ENCODE measurements at places on chromosomes 11 and 22. TPM values are rescaled to one million over a fixed set of nuclear protein-coding genes. Genes with fewer than 3 reads are reported as not detected.

Gene KCNJ1
- not detected for total RNA-seq

Gene IGLL5
- not detected for total RNA-seq

DNA sequence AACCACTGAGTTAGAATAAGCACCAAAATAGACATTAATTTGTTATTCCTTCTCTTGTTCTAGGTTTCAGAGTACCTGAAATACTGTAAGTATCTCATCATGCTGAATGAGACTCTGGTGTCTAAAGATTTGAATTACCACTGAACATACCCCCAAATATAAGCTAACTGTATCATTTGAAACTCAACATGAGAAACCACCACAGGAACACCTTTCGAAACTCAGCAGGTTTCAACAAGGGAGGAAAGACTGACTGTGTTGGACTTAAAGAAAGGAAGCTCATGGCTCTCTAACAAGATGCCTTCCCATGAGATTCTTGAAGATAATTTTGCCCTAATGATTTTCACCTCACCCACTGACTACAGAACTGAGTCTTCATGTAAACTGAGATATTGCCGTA lies 37.0 kb downstream of the PRCP start:
- no peak overlapping the region for H3K4me3 ChIP-seq
- no peak overlapping the region for H3K27ac ChIP-seq
- DNase-seq: no peak
- H3K36me3 ChIP-seq: no peaks in the 10 kb centered on the region
- no peaks in the 10 kb centered on the region for H3K27me3 ChIP-seq
- H3K4me1 ChIP-seq: peaks cover 1% of the 10 kb centered on the region

Gene CSF2RB
- 0.28 TPM for total RNA-seq

DNA sequence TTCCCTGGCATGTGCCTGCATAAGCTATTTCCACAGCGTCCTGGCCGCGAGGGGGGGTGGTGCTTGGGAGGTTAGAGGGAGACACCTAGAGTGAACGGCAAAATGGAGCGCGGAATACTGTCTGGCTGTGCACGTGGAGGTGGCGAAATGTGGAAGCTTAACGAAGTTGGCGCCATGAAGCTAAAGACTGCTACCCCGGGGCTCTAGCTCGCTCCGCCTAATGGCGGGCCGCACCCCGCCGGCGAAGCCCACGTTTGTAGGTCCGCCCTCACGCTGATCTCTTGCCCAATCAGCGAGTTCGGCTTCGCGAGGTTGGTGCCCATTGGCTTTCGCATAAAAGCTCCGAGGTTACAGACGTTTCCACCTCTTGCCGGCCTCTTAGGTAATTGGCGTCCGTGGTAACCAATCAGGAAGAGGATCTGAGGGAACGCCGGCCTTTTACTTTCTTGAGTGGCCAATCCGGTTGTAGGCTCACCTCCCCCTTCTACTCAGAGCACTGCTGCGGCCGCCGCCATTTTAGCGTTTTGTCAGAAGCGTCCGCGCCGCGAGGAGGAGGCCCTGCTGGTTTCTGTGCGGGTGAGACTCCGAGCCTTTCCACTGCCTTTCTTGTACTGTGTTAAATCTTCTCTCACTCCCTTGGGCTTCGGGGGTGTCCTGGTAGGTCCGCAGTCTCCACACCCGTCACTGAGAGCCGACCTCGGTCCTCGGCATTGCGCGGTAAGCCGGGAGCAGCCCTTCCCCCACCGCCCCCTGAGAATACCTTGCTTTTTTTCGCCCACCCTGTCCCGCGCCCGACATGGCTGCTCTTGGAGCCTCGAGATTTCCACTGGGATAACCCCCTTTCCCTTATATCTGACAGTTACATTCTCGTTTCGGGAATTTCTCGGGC lies at the start of gene RBM4:
Gene RBM4, plus strand, starts transcription at position 527 of the 889 bp plus-strand sequence. CDS start 1,009 bp downstream, outside the sequence.
- DNase-seq: peak; percentile 99
- H3K27ac ChIP-seq: peak within 1 kb of the TSS; percentile 90
- no peaks in the 10 kb centered on the region for H3K27me3 ChIP-seq
- peak within 1 kb of the TSS; percentile 72 for H3K4me3 ChIP-seq

- H3K27me3 ChIP-seq: no peaks in the 10 kb centered on the region
- H3K27ac ChIP-seq: no peak overlapping the region
- no peaks in the 10 kb centered on the region for H3K36me3 ChIP-seq
- H3K4me1 ChIP-seq: no peaks in the 10 kb centered on the region
- DNase-seq: no peak
Observed at GRCh38 chr11:72300268-72300667, 56.3 kb upstream of the PHOX2A start.
